ENCODE measurements at places on chromosomes 13 and 19. TPM values are rescaled to one million over a fixed set of nuclear protein-coding genes. Genes with fewer than 3 reads are reported as not detected.

The MVB12A gene
- 56.9 TPM for total RNA-seq

The MISP gene
- 0.11 TPM for total RNA-seq

The INSL3 gene
- not detected for total RNA-seq

The SIGLEC9 gene
- total RNA-seq: not detected

The MAP1S gene
- 79.1 TPM for total RNA-seq

The PHLDB3 gene
- 11.2 TPM for total RNA-seq

Measured in A673 (cell line).